ENCODE measurements at places on chromosomes 1 and 21.

DNA sequence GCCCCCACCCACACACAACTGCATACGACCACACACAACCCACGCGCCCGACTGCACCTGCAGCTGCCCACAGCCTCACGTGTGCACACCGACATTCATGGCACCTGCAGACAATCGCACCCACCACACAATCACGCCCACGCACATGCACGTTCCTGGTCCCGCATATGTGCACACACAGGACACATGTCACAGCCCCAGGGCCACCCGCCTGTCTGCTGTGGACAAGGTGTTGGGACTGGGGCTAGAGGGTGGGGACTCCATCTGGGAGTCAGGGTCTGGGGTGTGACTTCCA is 56.4 kb downstream of the ARHGEF16 start:
- DNase-seq = no peak

GRCh38 chr21:33020558-33021100 is 5.1 kb upstream of the OLIG2 start:
- no peak for DNase-seq

DNA sequence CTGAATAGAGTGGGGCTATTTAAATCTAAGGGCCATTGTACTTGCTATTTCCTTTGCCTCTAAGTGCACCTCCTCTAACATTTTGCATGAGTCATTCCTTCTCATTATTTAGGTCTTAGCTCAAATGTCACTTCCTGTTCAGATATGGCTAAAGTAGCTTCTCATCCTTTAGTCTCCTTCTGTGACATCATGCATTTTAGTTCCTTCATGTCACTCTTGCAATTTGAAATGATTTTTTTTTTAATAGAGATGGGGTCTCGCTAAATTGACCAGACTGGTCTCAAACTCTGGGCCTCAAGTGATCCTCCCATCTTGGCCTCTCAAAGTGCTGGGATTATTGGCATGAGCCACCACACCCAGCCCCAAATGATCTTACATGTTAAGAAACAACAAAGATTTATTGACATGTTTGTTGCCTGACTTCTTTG is 6.6 kb downstream of the TBX19 start:
- no peak for DNase-seq

DNA sequence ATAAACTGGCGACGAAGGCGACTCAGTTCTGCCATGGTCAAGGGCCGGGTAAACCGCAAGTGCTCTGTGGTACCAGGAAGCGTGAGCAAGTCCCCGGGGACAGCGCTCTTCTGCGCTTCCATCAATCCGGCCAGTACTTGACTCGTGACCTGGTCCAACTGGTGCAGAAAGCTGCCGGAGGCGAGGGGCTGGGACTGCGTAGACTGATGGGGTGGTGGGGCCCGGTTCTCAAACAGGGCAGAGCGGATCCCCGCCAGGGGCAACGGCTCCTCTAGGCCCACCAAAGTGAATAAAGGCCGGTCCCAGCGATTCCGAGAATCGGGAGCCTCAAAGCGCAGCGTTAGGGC is 852 bp downstream of the KTI12 start:
- DNase-seq = peak; percentile 48

- DNase-seq = peak; percentile 74
These were observed 39.6 kb upstream of the LDLRAP1 start for GRCh38 chr1:25503551-25504426.

GRCh38 chr1:181341026-181341632 is 142.2 kb upstream of the CACNA1E start:
- DNase-seq = no peak

DNA sequence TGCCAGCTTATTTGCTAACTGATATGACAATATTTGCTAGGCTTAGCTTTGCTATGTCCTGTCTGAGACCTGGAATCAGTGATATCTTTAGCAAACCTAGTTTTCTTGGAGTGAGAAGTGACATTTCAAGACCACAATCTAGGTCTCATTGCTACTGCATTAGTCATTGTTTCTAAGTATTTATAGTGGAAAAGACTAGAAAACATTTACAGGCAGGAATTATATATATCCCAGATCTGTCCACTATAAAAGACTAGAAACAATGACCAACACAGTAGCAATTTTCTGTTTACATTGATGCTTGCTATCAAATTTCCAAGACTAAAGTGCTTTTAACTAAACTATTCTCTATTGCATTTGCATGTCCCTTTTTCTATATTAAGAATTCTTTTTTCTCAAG is 5.0 kb upstream of the RGS18 start:
- no peak for DNase-seq

- DNase-seq = no peak
These were observed 42.8 kb upstream of the PADI1 start for GRCh38 chr1:17161926-17162800.

- DNase-seq = no peak
These were observed 45.2 kb downstream of the CAMK2N1 start for GRCh38 chr1:20440785-20441200.

GRCh38 chr1:21237446-21238088 is 52.7 kb downstream of the ECE1 start:
- peak; percentile 65 for DNase-seq

- no peak for DNase-seq
These were observed 39.6 kb downstream of the ARHGEF11 start for GRCh38 chr1:157005965-157006364.

DNA sequence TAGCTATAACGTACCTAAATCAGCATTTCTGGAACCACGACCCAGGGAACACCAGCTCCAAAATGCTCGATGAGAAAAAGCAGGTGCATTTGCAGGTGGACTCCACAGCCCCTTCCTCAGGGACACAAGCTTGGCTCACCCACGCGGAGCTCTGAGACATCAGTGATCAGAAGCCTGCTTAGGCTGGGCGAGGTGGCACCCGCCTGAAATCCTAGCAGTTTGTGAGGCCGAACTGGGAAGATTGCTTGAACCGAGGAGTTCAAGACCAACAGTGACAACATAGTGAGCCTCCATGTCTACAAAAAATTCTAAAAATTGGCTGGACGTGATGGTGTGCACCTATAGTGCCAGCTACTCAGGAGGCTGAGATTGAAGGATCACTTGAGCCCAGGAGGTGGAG is 2.5 kb upstream of the TSPEAR start:
- DNase-seq = no peak

GRCh38 chr1:203769505-203770343 is 4.7 kb downstream of the LAX1 start:
- DNase-seq = peak; percentile 78

DNA sequence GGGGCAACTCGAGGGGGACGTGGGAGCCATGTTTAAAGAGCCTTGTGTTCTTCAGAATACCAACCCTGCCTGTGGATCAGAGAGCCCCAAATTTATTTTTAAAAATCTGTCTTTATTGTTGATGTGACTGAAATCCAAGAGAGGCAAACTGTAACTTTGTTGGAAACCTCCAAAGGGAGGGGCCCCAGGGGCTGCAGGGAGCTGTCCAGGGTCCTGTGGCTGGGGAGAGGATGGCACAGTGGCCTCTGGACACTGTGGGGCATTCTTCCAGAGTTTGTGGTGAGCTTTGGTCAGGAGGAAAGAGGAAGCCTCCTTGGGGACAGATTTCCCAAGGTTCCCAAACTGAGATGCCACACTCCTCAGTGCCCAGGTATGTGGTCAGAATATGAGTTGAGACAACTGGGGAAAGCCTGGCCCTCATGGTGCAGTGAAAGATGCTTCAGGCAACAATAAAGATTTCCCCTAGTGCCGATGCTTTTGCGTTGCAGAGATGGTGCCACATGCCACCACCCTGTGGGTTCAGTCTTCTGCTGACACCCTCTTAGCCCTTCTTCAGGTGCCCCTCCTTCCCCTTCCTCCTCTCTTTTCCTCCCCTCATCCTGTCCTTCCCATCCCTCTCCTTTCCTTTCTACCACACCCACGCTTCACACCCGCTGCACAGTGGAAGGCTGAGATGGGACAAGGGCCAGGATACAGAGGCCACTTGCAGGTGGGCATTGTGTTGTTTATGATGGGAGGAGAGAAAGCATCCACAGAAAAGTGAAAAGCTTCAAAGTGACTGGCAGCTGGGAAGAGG is 122.1 kb downstream of the UCK2 start:
- DNase-seq = no peak

DNA sequence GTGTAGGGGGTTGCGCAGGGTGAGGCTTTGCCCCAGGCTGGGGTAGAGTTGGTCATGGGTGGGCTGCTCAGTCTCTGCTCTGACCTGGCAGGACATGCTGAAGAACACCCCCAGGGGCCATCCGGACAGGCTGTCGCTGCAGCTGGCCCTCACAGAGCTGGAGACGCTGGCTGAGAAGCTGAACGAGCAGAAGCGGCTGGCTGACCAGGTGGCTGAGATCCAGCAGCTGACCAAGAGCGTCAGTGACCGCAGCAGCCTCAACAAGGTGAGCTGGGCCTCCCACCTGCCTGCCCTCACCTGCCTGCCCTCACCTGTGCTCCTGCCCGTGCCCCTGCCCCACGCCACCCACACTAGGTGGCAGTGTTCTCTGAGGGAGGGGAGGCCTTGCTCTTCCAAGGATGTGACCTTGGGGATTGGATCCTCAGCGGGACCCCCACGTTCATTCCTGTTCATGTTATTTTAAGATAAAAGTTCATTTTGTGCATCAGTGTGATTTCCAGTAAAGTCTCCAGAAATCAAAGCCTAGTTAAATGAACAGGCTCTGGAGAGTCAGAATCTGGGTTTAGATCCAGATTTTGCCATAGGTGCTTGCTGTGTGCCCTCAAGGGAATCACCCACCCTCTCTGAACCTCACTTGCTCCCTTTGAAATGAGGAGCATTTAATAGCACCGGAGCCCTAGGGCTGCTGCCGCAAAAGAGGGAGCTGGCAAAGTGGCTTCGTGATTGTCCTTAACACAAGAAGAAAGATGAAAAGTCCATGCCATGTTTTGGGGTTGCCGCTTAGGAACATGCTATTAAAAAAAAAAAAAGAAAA is 87.9 kb downstream of the ARHGEF10L start:
- DNase-seq = no peak

GRCh38 chr1:207152792-207153468 is 48.9 kb downstream of the C4BPA start:
- DNase-seq = no peak

- DNase-seq = no peak
These were observed 602.5 kb downstream of the PTPRU start for GRCh38 chr1:29838738-29839320.

GRCh38 chr1:170533298-170533697 is 1.3 kb downstream of the GORAB start:
- no peak for DNase-seq

- no peak for DNase-seq
These were observed 381.6 kb downstream of the SRGAP2C start for GRCh38 chr1:121566346-121566745.

- DNase-seq = no peak
These were observed 13.6 kb upstream of the SPEN start for GRCh38 chr1:15833842-15834405.

GRCh38 chr1:242827538-242827937 is 303.0 kb upstream of the PLD5 start:
- DNase-seq = no peak

DNA sequence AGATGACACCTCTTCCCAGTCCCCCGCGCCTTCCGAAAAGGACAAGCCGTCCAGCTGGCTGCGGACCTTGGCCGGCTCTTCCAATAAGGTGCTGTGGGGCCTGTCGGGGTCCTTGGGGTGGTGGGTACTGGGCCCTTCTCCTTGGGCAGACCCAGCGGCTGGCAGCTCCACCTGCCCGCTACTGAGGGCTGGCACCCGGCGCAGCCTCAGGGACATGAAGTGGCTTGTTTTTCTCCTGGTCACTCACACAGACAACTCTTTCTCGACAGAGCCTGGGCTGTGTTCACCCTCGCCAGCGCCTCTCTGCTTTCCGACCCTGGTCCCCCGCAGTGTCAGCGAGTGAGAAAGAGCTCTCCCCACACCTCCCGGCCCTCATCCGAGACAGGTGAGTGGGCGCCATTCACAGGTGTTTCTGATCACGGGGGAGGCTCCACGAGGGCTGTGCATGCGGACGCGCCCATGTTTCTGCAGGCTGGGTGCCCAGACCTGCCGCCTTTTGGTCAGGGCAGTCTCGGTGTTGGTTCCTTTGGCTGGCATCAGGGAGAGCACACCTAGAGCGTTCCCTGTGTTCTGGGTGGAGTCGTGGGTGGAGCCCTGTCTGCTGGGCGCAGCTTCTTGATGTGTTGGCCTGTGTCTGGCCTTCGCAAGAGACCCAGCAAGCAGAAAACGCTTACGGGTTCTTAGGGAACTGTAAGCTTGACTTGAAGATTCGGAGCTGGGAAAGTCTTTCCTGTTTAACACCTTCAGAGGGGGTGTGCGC is 75.1 kb downstream of the SKI start:
- DNase-seq = no peak

DNA sequence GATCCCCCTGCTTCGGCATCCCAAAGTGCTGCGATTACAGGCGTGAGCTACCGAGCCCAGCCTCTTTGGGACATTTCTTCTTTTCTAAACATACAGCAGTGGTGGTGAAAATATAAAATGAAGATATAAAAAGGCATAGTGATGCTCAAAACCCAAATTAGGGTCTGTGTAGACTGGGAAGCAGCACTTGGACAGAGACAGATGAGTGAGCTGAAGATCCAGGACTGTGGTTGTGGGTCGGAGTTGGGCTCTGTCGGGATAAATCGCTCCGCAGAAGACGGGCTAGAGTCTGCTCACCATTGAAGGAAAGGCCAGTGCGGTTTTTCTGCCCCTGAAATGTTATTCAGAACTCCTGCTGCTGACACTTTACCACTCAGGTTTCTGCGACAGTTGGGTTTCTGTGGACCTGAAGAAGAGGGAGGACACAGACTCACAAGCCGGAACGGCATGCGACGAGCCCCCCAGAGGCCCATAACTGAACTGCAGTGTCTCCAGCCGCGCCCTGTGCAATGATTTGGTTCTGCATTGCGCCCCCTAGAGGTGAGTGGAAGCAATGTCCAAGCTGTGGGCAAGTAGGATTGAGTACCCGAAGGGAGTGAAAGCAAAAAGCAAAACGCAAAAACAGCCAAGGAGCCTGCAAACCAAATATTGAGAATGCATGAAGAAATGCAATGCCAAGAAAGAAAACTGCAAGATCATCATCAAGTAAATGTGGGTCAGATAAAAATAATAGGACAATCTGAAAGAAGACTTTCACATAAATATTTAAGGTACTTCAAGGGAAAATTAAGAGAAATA is 66.6 kb downstream of the GABPA start:
- DNase-seq = peak; percentile 86

DNA sequence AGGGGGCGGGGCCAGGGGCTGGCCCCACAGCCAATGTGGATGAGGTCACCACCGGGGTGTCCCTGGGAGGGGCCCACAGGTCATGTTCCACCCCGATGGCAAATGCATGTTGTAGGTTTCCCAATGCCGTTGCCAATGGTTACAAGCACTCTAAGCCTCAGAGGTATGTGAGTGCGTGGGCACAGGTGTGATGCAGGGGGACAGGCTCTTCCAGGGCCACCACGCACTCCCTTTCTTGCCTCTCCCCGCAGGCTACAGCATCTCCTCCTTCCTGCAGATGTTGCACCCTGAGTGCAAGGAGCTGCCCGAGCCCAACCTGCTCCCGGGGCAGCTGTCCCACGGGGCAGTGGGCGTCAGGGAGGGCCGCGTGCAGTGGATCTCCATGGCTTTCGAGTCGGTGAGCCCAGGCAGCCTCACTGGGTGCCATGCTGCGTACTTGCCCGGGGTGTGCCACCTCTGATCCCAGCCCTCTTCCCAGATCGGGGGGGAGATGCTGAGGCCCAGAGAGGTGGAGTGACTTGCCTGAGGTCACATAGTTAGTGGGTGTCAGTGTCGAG is 52.4 kb downstream of the DISP3 start:
- DNase-seq = no peak

All from left ventricle myocardium superior (tissue), 1 donor.